GM04503 (cell line): ENCODE measurements at places on chromosomes 16 and 17.

GRCh38 chr17:31313982-31314781, at the start of gene EVI2B:
TSS of gene EVI2B (minus strand) at chr17:31314054. CDS start at chr17:31305609, 8,445 bp downstream.
- no peak for DNase-seq

DNA sequence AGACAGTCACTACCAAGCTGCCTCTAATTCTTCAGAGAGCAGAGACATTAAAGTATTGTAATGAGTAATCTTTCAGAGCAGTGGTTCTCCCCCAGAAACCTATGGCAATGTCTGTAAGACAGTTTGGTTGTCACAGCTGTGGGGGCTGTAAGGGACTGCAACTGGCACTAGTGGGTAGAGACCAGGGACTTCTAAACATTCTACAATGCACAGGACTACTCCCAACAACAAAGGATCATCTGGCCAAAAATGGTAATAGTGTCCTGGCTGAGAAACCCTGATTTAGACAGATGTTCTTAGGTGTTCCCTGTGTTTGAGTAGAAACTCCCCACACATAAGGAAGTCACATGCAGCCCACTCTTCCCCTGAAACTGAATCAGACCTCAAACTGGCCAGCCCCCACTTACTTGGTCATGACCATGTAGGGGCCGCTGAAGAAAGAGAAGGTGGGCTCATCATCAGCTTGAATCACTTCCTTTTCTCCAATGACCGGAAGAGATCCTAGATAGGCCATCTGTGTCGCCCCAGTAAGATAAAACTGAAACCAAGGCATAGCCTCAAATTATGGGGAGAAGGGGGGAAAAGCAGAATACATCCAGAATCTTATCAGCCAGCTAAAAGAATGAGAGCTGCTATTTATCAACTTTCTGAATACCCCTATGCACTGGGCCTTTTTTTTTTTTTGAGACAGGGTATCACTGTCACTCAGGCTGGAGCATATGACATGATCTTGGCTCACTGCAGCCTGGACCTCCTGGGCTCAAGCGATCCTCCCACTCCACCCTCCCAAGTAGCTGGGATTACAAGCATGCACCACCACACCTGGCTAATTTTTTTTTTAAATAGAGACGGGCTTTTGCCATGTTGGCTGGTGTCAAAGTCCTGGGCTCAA, 75.8 kb downstream of the TEX14 start:
- DNase-seq = no peak

DNA sequence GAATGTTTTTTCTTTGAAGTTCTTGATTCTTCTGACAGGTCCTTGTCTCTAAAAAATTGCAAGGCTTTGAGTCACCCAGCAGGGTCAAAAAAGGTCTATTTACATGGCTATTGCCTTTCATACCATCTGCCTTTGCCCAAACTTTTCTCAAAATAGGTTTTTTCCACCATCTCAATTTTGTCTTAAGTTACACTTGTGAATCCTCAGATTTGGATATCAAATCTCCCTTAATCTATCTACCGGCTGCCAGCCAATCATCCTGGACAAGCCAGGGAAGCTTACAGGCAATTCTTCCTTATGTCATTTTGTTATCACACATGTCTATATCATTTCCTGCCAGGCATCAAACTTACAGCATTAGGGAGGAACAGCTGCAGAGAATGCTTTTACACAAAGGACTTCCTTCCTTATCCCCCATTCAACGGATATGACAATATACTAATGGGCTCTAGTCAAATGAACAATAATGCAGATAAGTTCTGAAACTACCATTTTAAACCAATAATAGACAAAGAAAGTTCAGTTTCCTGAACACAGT, 104.1 kb upstream of the CORO6 start:
- no peak for DNase-seq

DNA sequence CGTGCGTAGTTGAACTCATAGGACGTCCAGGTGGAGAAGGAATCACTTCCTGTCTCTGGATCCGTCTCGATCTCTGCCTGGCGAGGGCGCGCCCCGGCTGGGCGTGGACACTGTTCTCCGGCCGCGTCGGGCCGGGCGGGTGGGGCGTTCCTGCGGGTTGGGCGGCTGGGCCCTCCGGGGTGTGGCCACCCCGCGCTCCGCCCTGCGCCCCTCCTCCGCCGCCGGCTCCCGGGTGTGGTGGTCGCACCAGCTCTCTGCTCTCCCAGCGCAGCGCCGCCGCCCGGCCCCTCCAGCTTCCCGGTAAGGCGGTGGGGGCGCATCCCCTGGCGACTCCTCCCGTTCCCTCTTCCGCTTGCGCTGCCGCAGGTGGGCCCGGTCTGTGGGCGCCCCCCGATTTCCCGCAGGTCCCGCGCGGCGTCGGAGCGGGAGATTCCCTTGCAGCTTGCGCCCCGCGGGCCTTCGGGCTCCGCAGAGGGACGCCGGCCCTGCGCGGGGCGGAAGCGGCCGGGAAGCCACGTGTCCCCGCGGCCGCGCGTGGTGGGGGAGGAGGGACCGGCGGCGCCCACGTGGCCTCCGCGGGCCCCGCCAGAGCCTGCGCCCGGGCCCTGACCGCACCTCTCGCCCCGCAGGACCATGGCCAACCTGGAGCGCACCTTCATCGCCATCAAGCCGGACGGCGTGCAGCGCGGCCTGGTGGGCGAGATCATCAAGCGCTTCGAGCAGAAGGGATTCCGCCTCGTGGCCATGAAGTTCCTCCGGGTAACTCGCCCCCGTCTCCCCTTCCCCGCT, at the start of gene NME2:
TSS of gene NME2 (plus strand) at position 214 of the 789 bp plus-strand sequence. CDS start at position 634, 420 bp downstream.
- DNase-seq = peak; percentile 42

DNA sequence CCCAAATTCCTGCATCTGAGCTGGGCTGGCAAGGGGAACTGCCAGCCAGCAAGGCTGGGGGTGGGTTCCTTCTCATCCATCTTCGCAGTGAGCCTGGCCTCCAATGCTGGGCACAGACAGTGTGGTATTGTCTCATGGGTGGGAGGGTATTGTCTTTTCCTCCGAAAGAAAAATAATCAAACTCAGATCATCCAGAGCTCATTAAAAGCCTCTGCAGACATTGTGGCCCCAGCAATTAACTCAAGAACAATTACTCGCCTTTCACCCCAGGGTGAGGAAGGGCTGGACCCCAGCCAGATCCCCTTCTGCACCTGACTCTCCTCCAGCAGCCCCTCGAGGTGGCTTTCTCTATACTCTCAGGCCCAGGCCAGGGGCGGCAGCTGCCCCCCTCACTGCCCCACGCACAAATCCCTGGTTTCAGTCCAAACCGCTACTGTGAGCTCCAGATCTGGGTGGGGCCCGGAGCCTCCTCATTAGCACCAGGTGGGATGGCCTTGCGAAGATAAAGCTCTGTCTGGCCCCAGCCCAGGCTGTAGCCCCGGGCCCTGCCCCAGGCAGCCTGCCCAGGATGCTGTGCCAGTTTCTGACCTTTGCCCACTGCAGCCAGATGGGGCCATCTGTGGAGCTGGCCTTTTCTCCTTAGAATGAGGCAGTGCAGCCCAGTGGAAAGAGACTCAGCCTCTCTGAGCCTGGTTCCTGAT, 2.3 kb upstream of the KRT15 start:
- DNase-seq = no peak

DNA sequence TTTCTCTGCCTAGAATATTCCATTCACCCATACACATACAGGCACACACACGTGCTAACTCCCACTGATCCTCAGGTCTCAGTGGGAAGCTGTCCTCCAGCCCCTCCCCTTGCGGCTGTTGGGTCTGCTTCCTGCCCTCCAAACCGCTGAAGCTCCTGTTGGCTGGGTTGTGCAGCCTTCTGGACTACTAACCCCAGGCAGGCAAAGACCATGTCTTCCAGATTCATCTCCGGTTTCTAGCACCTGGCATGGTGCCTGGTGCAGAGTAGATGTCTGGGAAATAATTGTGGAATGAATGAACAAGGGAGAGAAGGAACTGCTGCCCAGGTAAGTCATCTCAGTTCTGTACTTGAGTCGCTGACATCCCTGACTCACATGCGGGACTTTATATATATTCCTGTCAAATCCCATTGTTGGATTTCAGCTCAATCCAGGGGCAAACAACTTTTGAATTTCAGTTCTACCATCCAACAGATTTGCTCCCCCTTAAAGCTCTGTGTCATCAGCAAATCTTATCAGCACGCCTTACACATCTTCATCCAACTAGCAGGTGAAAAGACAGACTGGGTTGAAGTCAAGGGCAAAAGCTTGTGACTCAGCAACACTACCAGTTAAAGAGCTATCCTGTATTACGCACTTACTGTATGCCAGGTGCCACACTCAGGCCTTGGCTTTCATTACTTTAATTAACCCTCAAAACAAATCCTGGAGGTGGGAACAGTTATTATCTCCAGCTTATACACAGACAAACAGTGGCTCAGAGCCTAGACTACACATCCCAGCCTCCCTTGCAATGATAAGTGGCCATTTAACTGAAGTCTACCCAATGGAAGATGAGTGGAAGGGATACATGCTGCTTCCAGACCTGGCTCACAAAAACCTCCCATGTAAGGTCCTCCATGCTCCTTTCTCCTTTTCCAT, 51.1 kb downstream of the SRCIN1 start:
- no peak for DNase-seq

GRCh38 chr16:4314532-4315185, 1.2 kb upstream of the GLIS2 start:
- no peak for DNase-seq

GRCh38 chr16:23062524-23062923, 86.7 kb downstream of the USP31 start:
- DNase-seq = no peak

DNA sequence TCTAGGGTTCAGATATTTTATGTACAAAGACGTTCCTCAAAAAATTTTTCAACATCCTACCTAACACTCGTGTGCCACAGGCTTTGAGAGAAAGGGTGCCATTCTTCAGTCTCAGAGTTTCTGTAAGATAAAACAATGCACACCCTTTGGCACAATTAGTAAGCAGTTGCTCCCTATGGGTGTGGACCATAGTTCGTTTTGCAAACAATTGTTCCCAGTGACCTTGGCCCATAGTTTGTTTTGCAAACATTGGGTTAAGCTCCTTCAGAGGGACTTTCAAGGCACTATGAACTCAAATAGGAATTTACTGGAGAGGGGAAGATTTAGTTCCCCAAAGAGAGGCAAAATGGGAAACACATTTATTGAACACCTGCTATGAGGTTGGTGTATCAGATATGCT, 220.3 kb upstream of the CA10 start:
- no peak for DNase-seq

- no peak for DNase-seq
Observed at GRCh38 chr16:59067205-59067604, 333.1 kb upstream of the GOT2 start.

- DNase-seq = no peak
Observed at GRCh38 chr16:70788668-70789594, 12.0 kb downstream of the VAC14 start.

DNA sequence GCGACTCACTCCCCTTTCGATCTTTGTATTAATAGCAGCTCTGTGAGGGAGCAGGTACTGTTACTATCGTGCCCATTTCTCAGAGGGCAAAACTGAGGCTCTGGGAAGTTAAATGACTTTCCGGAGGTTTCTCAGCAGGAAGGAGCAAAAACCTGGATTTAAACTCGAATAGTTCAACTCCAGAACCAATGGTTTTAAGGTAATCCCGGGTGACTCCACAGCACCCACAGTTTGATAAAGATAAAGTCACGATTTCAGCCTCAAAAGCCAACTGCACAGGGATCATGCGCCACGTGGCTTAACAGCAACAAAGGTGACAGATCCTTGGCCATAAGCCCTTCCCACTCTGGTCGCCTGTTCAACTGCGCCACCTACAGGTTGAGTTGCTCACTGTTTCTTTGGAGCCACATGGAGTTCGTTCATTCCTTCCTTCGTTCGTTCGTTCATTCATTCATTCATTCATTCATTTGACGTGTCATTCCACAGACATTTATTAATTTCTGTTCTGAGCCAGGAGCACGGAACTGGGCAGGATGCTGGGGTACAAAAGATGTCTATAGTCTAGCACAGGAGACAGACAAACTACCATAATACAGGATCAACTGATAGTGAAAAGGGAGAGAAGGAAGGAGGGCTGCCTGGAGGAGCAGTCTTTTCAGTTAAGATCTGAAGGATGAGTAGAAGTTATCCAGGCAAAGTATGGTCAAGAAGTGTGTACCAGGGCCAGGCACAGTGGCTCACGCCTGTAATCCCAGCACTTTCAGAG, 134.8 kb downstream of the HS3ST2 start:
- peak; percentile 14 for DNase-seq

- no peak for DNase-seq
Observed at GRCh38 chr16:18983565-18984434, at the start of gene TMC7. TSS of gene TMC7 (plus strand) at chr16:18983934. CDS start at chr16:18984064, 130 bp downstream.

GRCh38 chr17:45433159-45433535, 477 bp upstream of the ARHGAP27 start:
- no peak for DNase-seq

DNA sequence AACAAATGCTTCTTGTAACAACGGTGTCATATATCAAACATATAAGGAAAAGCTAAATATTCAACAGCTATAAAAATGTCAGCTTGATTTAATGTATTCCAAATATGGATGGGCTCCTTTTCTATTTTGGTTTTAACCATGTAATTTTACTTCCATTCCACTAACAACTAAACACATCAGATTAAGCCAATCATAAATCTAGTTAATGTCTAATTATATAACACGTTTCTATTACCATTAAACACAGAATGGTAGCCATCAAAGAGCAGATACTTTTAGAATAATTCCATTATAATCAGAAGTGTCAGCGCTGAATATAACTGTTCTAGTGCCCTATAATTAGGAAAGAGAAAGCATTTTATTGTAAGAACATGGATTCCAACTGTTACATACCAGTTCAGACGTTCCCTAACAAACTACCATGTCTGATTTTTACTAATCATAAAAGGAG, 10.0 kb downstream of the CMC2 start:
- DNase-seq = no peak

DNA sequence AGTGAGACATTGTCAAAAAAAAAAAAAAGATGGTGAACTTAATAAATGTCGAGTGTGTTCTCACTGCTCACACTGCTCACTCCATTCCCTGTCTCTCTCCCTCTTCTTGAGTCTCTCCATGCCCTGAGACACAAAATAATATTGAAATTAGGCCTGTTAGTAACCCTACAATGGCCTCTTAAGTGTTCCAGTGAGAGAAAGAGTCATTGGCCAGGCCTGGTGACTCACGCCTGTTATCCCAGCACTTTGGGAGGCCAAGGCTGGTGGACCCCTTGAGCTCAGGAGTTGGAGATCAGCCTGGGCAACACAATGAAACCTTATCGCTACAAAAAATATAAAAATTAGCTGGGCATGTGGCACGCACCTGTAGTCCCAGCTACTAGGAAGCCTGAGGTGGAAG, 16.2 kb upstream of the CSF3 start:
- no peak for DNase-seq
